ENCODE measurements at places on chromosomes 12 and 14.
A peak's percentile ranks its signal among the peaks of the same experiment; 100 is the strongest.

GRCh38 chr12:101743724-101744472, 4.6 kb upstream of the SYCP3 start:
- no peak for DNase-seq

GRCh38 chr12:68236421-68237059, 10.9 kb upstream of the IL26 start:
- no peak for DNase-seq

DNA sequence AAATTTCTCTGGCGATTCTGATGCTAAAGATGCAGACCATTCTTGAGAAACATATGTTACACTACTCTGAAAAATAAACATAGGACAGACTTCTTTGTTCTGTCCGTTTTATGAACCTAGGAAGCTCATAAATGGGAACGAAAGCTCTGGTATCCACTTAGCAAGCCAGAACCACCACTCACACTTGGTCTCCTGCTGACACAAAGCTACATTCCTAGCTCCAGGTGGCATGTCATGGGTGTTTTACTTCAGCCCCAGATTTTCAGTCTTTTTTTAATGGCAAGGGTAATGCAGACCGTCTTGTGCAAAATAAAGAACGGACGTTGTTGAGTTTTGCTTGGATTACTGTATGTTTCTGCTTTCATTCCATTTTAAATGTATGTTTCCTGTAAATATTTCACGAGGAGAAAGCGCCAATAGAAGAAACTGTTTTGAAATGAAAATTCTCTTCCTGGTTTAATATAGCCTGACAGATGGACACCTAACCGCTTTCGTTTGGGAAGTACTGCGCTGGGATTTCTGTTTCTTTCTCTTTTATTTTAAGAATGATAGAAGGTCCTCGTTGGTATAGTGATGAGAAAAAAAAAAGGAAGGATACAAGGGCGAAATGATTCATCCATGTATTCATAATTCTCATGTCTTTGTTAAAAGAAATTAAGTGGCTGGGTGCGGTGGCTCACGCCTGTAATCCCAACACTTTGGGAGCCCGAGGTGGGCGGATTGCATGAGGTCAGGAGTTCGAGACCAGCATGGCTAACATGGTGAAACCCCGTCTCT, 871 bp upstream of the COQ5 start:
- DNase-seq, result no peak

GRCh38 chr12:63220921-63221320, 69.9 kb upstream of the AVPR1A start:
- no peak for DNase-seq

DNA sequence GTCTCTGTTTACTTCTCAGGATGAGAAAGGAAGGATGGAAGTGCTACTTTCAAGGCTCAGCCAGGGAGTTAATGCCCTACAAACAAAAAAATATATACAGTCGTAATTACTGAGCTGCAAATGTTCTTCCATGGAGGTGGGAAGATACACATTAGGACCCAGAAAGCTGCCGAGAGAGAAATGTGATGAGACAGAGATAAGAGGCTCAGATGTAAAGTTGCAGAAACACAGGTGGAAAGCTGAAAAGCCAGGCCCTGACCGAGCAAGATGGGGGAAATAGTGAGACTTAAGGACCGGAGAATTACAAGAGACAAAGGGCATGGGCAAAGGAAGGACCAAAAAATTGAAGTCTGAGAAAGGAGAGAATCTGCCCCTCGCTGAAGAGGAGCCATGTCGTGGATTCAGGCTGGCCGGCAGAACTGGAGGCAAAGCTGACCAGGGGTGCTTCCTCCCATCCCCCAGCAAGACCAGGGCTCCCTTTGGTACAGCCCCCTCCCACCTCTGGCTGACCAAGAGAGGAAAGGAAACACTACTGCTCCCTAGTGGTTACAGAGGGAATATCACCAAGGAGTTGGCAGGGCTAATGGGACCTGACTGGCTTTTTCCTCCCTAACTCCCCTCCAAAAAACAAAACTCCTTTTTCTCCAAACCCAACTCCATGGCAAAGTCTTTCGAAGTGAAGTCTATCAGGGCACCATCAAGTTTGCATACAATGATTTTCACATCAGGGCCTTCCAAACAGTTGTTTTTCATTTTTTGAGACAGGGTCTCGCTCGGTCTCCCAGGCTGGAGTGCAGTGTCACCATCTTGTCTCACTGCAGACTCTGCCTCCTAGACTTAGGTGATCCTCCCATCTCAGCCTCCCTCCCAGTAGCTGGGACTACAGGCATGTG, 12.1 kb downstream of the ZFHX2 start:
- DNase-seq, result peak; percentile 43

GRCh38 chr12:69396041-69396440, 36.5 kb downstream of the YEATS4 start:
- no peak for DNase-seq

DNA sequence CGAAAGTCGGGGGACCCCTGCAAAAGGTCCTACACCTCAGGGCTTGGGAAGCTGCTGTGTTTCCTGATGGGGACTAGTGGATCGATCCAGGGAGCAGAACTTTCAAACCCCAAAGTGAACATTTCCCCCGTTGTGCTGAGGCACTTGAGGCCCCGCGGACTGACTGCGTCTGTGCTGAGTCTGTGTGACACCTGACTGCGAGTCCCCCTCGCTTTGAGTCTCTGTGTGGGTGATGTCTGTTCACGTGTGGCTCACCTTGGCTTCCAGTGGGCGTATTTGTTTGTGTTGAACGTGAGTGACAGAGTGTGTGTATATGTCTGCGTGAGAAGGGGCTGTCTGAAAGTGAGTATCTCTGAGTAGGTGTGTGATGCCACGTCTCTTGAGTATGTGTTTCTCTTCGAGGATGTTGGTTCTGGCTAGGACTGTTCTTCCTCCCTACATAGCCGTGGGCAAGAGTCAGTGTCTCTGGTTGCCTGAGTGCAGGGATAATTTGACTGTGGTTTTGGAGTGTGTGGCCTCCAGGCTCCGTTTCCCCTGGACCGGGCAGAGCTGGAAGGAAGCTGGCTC, 1.3 kb downstream of the TEAD4 start:
- no peak for DNase-seq

GRCh38 chr12:6827437-6827911, 733 bp upstream of the P3H3 start:
- peak; percentile 71 for DNase-seq

DNA sequence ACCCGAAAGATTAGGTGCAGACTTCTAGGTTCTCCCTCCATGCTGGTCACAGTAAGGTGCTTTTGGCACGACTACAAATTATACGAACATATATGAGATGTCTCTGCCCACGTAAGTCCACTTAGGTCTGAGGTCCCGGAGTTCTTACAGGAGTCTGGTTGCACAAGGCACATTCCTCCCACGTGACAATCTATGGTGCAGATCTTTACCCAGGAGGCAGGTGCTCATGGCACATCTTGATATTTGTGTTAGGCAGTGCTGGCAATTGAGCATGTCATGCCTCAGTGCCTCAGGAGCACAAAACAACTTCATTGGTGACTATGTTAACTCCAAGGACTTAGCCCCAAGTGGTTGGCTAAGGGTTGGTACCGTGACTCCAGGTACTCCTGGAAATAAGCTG, 92.0 kb upstream of the AMN1 start:
- DNase-seq, result no peak

DNA sequence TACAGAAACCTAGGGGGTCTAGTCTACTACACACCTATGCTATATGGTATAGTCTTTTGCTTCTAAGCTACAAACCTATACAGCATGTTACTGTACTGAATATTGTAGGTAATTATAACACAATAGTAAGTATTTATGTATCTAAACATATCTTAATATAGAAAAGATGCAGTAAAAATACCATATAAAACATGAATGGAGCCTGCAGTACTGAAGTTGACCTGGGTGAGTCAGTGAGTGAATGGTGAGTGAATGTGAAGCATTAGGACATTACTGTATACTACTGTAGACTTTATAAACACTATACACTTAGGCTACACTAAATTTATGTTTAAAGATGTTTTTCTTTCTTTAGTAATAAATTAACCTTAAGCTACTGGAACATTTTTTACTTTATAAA, 13.1 kb upstream of the ABCD2 start:
- DNase-seq, result no peak

GRCh38 chr14:75181293-75182062, 5.1 kb upstream of the TMED10 start:
- DNase-seq, result no peak

GRCh38 chr14:105846312-105846711, 319.9 kb downstream of the TMEM121 start:
- DNase-seq, result no peak

DNA sequence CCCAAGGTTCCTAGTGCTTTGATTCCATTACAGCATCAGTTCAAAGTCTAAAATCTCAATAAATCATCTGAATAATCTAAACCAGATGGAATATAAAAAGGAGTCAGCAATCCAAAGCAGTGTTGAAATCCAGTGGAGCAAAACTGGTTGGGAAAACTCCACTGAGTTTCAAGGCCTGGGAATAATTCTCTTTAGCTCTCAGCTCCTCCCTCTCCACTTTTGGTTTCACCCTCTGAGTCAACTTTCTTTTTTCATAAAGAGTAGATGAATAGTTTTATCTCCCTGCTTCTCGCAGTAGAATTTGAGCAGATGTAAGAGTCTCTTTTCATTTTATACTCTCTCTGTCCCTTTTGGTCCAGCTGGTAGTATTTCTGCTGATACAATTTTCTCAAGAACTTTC, 338.6 kb downstream of the APAF1 start:
- DNase-seq, result no peak

DNA sequence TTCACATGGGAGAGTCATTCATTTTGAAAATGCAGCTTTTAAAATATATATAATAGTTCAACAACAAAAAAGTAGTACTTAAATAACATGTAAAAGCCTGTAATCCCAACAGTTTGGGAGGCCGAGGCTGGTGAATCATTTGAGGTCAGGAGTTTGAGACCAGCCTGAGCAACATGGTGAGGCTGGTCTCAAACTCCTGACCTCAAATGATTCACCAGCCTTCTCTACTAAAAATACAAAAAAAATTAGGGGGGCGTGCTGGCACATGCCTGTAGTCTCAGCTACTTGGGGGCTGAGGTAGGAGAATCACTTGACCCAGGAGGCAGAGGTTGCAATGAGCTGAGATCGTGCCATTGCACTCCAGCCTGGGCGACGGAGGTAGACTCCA, 256.3 kb upstream of the RGS6 start:
- no peak for DNase-seq

DNA sequence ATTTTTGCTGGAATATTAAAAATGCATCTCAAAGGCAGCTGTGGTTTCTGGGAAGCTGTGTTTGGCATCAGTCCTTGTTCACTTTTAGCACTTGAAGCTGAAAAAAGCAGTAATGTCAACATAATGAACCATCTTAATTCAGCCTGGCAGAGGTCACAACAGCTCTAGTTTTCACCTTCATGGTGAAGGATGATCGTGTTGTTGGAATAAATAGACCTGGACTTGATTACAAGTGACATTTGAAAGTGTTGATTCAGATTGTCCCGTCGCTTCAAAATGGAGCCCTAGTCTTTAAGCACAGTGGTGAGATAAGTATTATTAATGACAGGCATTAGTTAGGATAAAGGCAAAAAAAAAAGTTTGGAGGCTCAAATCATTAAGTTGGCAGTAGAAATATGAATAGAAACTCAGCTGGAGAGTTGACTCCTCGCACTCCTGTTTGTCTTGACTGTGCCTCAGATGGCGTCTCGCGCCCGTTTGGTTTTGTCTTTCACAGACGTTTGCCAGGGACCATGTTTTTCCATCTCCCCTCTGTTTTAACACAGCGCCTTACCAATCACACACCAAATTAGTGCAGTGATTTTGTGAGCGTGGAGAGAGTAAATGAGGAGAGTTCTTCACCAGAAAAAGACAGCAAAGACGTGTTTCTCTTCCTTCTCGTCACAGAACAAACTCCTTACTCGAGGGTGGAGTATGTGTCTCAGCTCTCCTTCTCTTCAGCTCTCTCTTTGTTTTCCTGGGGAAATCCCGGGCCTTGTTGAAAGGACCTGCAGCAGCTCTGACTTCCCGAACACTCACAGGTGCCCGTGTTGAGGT, 53.4 kb upstream of the MMP17 start:
- DNase-seq, result peak; percentile 62

- no peak for DNase-seq
These were observed 136.0 kb downstream of the MSRB3 start for GRCh38 chr12:65414526-65414925.

DNA sequence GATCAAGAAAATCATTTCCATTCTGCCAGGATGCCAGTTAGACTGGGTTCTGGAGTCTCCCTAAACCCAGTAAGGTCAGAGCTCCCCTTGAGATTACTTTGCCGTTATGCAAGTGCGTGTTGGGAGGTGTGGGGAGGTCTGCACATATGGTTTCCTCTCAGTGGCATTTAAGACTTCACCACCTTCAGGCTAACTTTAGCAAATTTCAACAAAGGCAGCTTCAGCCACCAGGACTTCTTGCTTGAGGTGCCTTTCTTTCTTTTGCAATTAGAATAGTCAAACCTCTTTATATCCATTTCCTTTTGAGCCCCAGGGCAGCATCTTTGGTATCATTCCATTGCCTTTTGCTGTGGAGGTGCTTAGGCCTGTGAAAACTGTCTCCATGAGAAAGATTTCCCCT, 117.2 kb upstream of the CCND2 start:
- no peak for DNase-seq

GRCh38 chr12:2335916-2336315, 283.1 kb downstream of the CACNA1C start:
- DNase-seq, result no peak

DNA sequence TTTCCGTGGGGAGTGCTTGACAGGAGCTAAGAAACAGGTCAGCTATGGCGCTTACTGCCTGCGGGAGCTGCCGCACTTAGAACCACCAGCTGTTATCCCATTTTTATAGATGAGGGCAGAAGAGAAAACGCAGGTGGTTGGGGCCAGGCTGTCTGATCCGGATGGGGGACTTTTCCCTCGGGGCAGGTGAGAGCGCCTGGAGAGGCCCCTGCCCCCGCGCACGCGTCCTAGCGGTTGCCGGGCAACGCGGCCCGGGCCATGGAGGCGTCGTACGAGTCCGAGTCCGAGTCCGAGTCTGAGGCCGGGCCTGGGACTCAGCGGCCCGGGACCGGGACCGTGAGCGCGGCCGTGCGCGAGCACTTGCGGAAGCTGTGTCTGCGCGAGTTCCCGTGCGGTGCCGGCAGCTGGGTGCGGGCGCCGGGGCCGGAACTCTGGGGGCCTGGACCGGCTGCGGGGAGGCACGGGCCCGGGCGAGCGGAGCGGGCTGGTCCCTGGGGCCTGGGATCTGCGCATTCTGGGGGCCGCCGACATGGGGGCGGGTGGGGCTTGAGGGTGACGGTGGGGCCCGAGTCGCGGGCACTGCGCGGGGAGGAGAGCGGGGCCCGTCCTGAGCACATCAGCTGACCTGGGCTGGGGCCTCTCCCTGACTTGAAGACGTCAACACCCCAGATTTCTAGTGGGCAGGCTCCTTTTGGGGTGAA, at the start of gene LRRC43:
TSS of gene LRRC43 (plus strand) at position 237 of the 701 bp plus-strand sequence. CDS start at position 259, 22 bp downstream.
- peak; percentile 85 for DNase-seq

- no peak for DNase-seq
These were observed 76.8 kb downstream of the COX16 start for GRCh38 chr14:70282666-70283065.

GRCh38 chr14:87686746-87687145, 306.2 kb downstream of the GALC start:
- no peak for DNase-seq

GRCh38 chr14:100290607-100291304, 15.5 kb downstream of the SLC25A29 start:
- DNase-seq, result no peak

GRCh38 chr12:98893675-98894411, 248.8 kb downstream of the APAF1 start:
- DNase-seq, result peak; percentile 73

GRCh38 chr12:56193025-56193578, 3.8 kb upstream of the SMARCC2 start:
- DNase-seq, result no peak

GRCh38 chr14:22549981-22550673, 38.9 kb downstream of the DAD1 start:
- no peak for DNase-seq

Data from posterior cingulate gyrus (tissue), 11 donors.